ENCODE measurements at places on chromosomes 16 and 17.

GRCh38 chr16:303760-304505 is 21.0 kb downstream of the PDIA2 start:
- no peak for DNase-seq

DNA sequence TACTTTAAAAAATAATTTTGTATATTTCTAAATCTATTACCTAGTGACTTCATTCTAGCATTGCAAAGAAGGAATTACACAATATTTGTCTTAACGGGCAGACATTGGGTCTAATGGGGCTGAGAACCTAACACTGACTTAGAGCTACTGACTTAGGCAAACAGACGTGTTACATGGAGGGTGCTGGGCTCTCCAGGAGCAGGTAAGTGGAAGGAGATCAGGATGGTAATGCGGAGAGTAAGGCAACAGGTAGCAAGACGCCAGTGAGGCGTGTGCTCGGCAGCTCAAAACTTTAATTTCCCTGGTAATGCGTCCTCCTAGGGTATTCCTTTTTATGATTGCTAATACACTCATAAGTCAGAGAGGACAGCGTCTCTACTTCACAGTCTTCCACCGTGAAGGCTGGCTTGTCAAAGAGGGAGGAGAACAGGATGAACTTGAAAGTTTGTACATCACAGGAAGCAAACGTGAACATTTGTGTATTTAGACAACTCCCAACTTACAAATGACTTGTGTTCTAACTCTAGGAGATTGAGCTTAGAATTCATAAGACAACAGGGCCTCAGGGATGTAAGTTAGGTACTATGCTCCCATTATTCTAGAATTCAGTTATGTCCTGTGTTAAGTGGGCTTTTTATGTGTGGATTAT is 4.6 kb downstream of the KRT28 start:
- no peak for DNase-seq

DNA sequence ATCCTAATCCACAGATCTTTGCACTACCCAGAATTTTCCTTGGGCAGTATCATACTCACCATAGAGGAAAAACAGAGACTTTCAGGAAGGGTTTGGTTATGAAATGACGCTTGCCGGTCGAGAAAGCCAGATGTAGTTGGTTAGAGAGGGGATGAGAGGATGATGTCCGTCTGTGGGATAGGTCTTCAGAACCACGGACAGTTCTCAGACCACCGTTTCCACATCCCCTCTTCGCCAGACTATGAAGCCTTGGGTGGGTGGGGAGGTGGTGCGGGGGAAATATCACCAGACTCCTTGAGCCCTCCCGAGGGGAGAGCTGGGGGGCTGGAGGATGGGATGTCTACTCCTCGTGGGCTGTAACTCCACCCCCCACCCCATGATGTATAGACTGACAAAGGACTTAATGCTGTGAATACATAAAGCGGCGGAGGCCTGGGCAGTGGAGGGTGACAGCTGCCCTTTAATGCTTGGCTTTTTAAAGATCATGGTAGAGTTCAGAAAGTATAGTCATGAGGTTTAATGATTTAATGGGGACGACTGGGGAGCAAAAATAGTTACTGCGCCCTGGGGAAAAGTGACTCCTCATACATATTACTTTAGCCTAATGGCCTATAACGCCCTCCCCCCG is 96.6 kb downstream of the MRM1 start:
- no peak for DNase-seq

GRCh38 chr16:84816023-84816422 is 3.8 kb upstream of the CRISPLD2 start:
- no peak for DNase-seq

GRCh38 chr16:49596648-49597291 is 223.2 kb downstream of the C16orf78 start:
- no peak for DNase-seq

- no peak for DNase-seq
Observed at GRCh38 chr16:77696149-77696548, 26.2 kb upstream of the NUDT7 start.

- DNase-seq: no peak
Observed at GRCh38 chr16:74846714-74847113, 72.1 kb upstream of the FA2H start.

DNA sequence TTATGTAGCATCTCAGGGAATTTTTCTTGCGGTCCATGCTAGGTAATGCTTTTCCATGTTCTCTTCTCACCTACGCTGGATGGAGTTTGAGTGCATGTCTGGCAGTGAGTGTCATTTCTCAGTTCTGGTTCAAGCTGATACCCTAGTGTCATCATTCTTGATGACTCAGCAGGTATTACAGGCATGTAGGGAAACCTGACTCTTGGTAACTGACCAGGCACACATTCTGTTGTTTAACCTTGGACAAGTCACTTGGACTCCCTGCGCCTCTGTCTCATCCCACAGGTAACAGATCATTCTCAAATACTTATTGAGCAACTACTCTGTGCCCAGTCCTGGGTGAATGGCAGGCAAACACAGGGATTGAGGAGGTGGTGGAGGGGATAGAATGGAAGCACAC is 6.8 kb upstream of the RBFOX1 start:
- DNase-seq: no peak

DNA sequence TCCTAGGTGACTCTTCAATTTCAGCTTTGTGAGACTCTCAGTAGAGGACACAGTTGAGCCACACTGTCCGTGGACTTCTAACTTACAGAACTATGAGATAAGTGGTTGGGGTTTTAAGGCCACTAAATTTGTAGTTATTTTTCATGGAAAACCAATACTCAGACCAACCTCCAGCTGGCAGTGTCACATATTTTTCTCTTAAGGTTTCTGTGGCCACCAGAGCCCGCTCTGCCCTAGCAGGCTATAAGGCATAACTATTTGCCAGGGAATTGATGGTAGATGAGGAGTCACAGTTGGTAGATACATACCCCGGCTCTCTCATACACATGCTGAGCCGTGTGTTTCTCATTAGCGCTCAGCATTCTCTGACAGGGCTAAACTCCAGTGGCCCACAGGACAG is 336.8 kb upstream of the MON1B start:
- DNase-seq: no peak

- no peak for DNase-seq
Observed at GRCh38 chr16:78957317-78958100, 643.0 kb downstream of the MAF start.

GRCh38 chr17:59826706-59827453 is 65.9 kb downstream of the TUBD1 start:
- DNase-seq: no peak

- DNase-seq: no peak
Observed at GRCh38 chr17:8896641-8897635, 29.5 kb upstream of the PIK3R6 start.

DNA sequence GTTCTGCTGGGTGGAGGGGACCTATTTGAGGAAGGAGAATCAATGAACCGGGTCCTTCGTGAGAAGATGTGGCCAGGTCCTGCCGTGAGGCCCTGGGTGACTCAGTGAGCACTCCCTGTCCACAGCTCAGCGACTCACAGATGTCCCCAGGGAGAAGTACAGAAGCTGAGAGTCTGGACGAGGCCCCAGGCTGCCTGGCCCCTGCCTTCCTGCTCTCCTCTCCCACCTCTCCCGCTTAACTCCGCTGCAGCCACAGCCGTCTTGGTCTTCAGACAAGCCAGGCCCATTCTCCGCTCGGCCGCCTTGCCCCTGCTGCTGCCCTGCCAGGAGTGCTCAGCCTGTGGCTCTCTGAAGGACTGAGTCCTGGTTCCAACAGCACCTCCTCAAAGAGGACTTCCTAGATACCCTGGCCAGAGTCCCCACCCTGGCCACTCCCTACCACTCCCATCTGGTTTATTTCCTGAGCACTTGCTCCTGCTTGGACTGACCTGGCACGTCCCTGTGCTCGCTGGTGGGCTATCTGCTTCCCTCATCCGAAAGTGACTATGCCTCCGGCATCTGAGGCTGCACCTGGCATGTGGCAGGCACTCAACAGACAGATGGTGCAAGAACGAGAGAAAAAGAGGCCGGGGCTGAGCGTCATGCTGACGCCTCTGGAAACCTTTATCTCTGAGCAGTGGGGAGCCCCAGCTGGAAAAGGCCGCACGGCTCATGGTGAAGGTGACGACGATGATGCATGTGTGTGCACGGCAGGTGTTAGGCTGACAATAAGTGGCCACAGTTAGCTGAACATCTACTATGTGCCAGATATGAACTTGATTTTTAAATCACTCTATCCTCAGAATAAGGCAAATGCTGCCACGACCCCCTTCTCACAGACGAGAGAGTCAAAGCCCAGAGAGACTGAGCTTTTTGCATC is 9.2 kb upstream of the TNFRSF13B start:
- DNase-seq: no peak

- DNase-seq: no peak
Observed at GRCh38 chr17:65022751-65023700, 33.5 kb downstream of the GNA13 start.

Measured in AG04449 (cell line).